ENCODE measurements at places on chromosomes 11 and 22. TPM values are rescaled to one million over a fixed set of nuclear protein-coding genes. Genes with fewer than 3 reads are reported as not detected.
A peak's percentile ranks its signal among the peaks of the same experiment; 100 is the strongest.

Gene OR51A2
- not detected for total RNA-seq

Gene CABP2
- not detected for total RNA-seq

DNA sequence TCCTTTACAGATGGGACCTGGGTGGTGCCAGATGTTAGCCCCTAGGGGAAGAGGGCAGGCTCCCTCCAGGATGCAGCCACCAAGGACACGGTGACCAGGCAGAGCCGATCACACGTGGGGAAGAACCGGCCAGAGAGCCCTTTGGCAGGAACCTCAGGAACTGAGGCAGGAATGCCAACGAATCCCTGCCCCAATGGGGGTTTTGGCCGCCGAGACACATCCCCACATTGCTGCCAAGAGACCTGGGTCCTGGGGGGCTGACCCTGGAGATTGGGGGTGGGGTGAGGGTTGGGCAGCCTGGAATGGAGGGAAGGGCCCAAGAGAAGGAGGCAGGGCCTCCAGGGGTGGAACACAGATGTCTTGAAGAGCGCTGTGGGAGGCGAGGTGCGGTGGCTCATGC, 28.7 kb upstream of the LMO1 start:
- H3K4me1 ChIP-seq: no peaks in the 10 kb centered on the region
- no peak overlapping the region for H3K4me3 ChIP-seq
- H3K36me3 ChIP-seq: no peaks in the 10 kb centered on the region
- no peak overlapping the region for H3K27ac ChIP-seq
- no peak for DNase-seq

DNA sequence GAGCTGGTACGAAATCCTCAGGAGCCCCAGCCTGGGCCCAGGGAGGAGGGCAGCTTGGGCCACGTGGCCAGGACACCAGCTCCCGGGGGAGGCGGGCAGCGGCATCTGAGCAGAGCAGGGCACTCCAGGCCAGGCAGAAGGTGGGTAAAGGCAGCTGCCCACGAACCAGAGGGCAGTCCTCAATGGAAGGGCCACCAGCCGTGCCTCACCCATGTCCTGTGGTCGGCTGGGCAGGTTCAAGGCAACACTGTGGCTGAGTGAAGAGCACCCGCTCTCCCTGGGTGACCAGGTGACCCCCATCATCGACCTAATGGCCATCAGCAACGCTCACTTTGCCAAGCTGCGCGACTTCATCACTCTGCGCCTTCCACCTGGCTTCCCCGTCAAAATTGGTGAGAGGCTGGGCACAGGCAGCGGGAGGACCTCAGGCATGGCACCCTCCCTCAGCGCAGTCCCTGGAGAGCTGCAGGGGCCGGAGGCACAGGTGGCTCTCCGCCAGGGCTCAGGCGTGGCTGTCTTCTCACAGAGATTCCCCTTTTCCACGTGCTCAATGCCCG, 2.5 kb upstream of the SSH3 start:
- H3K4me3 ChIP-seq: no peak overlapping the region
- no peak overlapping the region for H3K27ac ChIP-seq
- H3K27me3 ChIP-seq: no peaks in the 10 kb centered on the region
- peak; percentile 14 for DNase-seq
- no peaks in the 10 kb centered on the region for H3K36me3 ChIP-seq

Data from body of pancreas (tissue), 4 donors.